NCI-H1694 (cell line): ENCODE measurements at places on chromosomes 2 and 18.
A peak's percentile ranks its signal among the peaks of the same experiment; 100 is the strongest.

GRCh38 chr2:174763780-174764179 is 492 bp downstream of the CHRNA1 start:
- DNase-seq: no peak

- DNase-seq: no peak
Measured at GRCh38 chr2:177195194-177195593, 17.4 kb upstream of the HNRNPA3 start.

DNA sequence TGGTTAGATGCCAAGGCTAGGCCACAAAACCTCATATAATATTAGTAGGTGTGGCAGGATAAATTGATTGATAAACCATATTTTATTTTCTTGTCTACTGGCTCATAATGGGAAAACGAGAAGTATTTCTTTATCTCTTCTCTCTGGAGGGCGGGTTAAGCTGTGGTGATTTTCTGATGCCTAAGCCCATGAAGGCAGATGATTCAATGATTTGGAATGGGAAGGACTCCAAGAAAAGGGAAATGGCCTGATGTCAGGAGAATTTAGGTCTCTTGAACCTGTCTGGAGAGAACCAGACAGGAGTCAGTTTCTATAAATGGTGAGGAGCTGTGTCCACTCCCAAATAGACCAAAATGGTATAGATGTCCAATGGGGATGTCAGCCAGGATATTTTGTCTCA is 18.7 kb upstream of the MAP4K3 start:
- DNase-seq: no peak

GRCh38 chr2:58731488-58731869 is 490.4 kb upstream of the FANCL start:
- DNase-seq: no peak

GRCh38 chr2:24024996-24025663 is 15.2 kb downstream of the MFSD2B start:
- no peak for DNase-seq

DNA sequence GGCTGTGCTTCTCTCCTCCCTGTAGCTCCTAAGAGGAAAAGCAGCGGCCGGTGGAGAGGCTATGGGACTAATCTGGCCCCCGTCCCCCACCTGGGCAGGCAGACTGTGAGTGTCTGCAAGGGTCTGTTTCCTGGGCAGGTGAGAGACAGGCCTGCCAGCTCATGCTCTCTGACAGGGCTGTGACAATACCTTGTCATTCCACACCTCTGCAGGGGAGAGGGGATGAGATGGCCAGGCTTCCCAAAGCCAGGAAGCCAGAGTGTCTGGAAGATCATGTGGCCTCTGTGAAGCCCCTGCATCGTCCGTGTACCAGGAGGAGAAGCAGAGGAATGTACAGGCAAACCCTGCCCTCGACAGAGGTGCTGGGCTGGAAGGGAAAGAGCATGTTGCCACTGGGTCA is 142.5 kb upstream of the GATA6 start:
- DNase-seq: no peak

DNA sequence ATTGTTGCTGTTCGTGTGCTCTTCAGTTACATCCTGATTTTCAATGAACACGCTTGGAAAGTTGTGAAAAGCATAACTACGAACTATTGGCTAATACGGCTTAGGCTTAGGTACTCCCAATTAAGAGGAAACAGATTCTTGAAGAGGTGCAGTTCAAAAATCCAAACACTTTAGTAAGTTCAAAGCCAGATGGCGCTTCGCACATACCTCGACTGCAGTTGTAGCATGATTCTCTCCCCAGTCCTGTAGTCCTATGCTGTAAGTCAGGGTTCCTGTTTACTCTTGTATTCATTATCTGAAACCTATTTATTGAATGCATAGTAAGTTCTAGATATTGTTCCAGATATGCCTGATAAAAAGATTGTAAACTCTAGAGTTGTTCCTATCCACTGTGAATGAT is 165.2 kb downstream of the TRIB2 start:
- no peak for DNase-seq

GRCh38 chr2:21301871-21302455 is 178.2 kb downstream of the TDRD15 start:
- DNase-seq: no peak

DNA sequence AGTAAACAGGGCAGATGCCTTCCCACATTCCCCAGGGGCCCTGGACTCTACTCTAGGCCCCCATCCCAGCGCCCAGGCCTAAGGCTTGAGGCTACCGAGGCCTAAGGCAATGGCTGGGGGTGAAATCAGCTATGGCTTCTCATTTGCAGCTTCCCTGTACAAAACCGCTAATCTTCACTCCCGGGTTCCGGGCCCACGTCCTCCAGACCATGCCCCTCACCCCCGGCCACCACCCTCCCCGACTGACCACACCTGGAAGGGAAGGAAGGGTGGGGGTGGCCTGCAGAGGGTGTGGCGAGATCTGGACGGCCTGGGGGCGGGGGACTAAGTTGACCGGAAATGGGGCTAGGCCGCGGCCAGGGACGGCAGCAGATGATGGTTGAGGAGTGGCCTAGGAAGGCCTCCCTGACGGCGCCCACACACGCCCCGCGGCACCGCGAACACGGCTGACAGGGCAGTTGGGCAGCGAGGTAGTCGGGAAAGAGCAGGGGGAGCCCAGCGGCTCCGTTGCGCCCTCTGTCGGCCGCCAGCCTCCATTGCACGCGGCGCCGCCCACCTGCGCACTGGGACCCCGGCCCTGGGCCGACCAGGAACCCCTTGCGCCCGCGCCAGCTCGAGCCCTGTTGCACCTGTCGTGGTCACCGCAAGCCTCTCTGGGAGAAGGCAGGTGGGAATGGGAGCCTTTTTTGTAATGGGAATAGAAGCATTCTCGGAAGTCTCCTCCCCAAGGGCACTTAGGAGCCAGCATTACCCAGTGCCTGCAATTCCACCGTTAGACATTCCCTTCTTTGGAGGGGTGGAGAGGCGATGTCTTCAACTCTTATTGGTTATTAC is 117.1 kb upstream of the STPG4 start:
- DNase-seq: peak; percentile 39

DNA sequence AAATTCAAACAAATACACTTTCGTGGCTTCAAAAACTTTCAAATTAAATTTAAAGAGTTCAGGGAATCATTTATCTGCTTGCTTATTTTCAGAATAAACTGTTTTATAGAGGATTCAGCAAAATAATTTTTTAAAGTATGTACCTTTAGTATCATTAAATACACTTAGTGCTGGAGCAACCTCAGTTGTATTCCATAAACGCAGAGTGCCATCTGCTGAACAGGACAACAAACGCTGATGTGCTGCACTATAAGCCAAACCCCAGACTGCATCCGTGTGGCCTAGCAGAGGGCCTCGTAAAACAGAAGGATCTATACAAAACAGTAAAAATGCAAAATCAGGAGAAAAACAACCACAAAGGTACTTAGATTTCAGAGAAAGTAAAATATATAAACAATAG is 108.6 kb downstream of the STRN start:
- peak; percentile 38 for DNase-seq

DNA sequence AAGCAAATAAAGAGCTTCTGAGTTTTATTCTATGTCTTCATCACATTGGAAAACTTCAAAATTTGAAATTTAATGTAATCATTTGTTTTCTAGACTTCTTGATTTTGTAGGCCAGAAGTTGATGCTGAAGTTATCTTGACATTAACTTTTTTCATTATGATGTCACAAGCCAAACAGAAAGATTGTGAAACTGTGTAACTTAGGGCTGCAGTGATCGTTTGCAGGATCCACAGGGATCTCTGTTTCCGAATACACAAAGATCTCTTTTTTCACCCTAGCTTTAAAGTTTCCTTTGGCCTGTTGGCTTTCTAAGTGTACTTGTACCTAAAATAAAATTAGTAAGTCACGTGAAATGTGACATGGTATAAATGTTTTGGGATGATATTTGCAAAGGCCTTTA is 594.9 kb upstream of the CDH2 start:
- no peak for DNase-seq

DNA sequence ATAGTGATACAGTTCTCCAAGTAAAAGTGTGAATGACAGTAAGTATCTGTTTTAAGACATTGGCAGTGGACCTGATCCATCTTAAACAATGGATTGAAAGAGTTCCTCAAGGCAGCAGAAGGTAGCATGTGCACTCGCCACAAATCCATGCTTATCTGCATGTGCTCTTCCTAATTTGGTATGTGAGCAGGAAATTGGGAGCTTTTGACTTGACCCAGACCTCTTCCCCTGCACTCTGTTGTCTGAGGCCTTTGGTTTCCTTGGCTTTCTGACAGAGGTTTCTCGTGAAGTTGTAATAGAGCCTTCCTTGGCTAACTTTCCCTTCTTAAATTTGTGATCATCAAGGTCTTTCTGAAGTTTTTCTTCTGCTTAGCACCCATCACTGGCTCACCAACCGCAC is 114.1 kb downstream of the WDSUB1 start:
- DNase-seq: no peak

GRCh38 chr2:206457188-206457634 is 13.9 kb downstream of the ADAM23 start:
- DNase-seq: no peak

DNA sequence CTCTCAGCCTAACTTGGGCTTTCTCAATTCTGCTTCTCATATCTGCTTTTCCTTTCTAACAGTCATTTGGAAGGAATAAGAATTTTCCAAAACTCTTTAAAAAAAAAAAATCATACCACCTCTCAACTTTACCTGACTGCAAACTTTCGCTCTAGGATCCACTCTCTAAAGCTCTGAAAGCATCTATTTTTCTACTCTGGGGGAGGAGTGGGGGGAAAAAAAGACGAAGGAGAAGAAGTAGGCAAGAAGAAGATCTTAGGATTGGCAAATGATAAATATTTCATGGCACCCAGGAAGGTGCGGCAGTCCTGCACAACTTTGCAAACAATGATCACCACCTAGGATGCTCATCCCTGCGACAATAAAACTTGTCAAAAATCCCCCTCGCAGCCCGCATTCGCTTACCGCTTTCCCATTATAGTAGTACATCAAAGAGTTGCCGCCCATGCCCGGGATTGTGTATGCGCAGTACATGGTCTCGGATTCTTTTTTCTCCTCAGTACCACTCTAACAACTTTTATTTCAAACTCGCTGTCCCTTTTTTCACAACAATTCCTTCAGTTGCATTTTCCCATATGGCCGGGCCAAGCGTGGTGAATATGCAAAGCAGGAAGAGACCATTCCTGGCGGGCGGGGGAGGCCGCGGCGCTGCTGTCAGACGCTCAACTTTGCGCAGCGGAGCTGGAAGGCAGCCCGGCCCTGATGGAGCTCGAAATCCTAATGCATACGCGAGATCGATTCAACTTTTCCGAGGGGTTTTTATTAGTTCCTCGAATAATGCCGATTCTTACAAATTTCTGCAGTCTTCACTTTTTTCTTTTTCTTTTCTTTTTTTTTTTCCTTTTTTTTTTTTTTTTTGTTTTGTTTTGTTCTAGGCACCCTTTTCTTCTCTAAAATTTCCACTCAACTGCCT is 266.5 kb downstream of the TCF4 start:
- DNase-seq: peak; percentile 61

DNA sequence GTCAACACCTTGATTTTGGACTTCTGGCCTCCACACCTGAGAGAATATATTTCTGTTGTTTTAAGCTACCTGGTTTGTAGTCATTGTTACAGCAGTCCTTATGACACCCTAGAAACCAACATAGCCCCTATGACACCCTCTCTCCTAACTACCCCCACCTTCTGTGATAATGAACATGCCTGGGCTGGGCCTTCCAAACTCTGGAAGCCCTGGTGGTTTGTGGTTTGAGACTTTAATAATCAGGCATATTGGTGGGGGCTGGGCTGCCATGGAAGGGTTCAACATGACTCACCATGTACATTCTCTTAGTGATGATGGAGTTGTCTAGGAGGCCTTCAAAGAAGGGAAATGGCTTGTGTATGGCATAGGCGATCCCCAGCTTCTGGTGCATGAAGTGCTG is 3.3 kb downstream of the SP110 start:
- DNase-seq: no peak

DNA sequence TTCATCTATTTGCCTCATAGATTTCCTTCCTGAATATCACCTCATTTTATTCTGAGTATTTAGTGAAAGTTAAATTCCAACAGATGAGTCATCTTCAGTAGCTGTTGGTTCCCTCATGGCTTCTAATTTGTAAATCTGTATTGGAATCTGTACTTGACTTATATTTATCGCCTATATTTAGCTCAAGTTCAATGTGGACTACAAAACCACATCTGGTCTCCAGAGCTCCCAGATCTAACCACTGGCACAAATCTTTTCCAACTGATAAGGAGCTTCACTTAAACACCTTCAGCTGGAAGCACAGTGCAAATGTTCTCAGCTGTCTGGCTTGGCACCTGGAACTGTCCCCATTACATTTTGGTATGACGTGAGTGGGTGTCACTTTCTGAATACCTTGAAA is 82.8 kb upstream of the DSEL start:
- DNase-seq: no peak

DNA sequence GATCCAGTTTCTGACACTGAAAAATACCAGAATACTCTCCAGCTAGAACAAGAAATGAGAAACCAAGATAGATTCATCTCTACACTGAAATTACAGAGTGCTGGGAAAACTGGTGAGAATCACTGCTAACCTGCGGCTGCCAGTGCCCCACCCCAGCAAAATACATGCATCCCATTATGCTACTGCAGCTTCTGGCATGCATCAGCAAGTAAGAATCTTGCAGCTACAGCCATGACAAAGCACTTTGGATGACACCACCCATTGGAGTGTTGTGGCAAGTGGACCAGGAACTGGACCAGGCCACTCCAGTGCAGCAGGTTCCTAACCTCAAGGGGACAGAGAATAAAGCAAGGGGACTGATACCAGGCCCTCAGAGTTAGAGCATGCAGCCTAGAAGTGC is 378.8 kb upstream of the ETAA1 start:
- DNase-seq: no peak

DNA sequence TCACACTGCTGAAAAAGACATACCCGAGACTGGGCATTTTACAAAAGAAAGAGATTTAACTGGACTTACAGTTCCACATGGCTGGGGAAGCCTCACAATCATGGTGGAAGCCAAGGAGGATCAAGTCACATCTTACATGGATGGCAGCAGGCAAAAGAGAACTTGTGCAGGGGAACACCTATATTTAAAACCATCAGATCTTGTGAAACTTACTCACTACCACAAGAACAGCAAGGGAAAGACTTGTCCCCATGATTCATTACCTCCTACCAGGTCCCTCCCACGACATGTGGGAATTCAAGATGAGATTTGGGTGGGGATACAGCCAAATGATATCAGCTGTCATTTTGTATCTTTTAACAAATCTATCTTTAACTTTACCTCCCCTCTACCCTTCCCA is 251.1 kb upstream of the RASGRP3 start:
- DNase-seq: no peak

DNA sequence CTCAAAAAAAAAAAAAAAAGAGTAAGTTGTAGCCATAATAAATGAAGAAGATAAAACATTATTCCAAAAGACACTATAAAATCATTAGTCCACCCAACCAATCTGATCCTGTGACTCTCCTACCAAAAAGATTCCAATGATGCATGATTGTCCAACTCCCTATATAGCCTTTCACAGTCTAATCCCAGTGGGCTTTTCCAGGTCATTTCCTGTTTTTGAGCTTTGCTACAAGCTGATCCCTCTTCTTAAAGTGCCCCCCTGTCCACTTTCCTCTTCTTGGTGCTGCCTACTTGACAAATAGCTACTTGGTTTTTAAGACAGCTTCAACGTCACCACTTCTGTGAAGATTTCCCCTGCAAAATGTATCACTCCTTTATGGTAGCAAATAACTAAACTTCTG is 88.4 kb downstream of the SEMA4F start:
- DNase-seq: no peak
